Frontal cortex (tissue), 4 donors: ENCODE measurements at places on chromosomes 11 and 22.

- no peak for DNase-seq
These were observed 33.4 kb downstream of the MICAL3 start for GRCh38 chr22:17990942-17991341.

DNA sequence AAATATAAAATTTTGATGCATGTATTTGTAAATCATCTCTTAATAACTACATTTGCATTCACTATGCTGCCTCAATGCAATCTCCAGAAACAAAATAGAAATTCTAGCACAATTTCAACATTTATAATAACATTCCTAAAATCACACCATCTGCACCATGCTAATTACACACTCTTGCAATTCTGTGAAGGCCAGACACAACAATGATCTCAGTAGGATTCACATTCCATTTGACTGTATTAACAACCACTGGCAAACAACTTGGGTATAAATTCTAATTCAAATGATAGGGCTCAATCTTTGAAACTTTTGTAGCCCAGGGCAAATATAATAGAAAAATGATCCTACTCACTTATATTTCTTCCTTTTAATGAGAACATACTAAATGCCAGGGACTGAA is 25.9 kb downstream of the RAB6A start:
- DNase-seq: no peak

GRCh38 chr11:9708544-9708943 is 44.7 kb downstream of the SWAP70 start:
- no peak for DNase-seq

- DNase-seq: no peak
These were observed 253.9 kb upstream of the ARHGAP20 start for GRCh38 chr11:110966131-110966530.

DNA sequence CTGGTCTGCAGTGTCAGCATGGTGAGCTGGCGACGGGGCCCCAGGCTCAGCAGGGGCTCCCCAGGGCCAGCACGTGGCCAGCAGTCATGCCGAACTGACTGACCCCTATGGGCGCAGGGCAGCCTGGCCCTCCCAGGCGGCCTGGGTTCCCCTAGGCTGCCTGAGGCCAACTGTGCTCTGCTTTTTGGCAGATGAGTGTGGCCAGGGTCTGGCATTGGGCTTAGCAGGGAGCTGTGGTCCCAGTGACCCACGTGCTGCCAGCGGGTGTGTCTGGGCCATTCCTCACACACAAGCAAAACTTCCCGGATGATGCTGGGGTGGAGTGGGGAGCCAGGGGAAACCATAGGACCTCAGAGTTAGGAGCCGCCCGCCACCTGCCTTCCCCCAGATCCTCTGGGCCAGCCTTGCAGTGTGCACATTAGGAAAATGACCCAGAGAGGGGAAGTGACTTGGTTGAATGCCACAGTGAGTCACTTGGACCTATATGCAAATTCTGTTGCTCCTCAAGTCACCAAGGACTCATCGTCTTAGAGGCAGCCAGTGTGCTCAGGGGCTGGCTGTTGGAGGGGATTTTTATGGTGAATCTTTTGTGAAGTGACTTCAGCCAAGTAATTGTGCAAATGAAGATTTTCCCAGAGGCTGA is 6.5 kb downstream of the ADORA2A start:
- no peak for DNase-seq

GRCh38 chr11:3189196-3189843 is 24.2 kb upstream of the OSBPL5 start:
- DNase-seq: no peak

DNA sequence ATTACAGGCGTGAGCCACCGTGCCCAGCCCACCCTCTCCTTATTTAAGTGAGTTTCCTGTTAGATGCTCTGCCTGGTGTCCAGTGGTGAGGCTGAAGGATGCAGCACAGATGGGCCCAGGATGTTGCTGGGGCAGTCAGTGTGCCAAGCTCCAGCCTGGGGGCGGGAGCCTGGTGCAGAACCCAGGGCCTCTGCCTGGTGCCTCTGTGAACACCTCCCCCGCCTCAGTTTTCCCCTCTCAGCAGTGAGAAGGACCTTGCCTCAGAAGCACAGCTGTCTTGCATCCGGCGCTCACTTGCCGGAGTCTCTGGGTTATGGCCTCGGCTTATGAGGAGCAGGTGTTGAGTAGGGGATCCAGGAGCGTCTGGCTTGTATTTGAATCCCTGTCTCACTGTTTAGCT is 116.2 kb downstream of the KIAA1671 start:
- no peak for DNase-seq

GRCh38 chr11:87659807-87660206 is 515.4 kb downstream of the RAB38 start:
- DNase-seq: no peak

DNA sequence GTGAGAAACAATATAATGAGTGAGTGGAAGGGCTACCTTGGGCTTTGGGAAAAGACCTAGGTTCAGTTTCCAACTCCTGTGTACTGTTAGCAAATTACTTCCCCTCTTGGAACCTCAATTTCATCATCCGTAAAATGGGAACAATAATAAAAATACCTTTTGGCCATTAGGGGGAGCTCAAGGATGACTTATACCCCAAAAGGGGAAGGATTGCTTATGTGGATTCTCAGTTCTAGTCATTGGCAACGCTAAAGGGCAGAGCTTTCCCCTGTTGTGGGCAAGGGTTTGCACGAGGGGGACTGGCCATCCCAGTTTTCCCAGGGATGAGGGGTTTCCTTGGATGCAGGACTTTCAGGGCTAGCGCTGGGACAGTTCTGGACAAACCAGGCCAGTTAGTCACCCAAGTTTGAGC is 3.1 kb upstream of the COMMD9 start:
- no peak for DNase-seq

GRCh38 chr11:78076733-78077403 is 2.8 kb downstream of the NDUFC2 start:
- no peak for DNase-seq

DNA sequence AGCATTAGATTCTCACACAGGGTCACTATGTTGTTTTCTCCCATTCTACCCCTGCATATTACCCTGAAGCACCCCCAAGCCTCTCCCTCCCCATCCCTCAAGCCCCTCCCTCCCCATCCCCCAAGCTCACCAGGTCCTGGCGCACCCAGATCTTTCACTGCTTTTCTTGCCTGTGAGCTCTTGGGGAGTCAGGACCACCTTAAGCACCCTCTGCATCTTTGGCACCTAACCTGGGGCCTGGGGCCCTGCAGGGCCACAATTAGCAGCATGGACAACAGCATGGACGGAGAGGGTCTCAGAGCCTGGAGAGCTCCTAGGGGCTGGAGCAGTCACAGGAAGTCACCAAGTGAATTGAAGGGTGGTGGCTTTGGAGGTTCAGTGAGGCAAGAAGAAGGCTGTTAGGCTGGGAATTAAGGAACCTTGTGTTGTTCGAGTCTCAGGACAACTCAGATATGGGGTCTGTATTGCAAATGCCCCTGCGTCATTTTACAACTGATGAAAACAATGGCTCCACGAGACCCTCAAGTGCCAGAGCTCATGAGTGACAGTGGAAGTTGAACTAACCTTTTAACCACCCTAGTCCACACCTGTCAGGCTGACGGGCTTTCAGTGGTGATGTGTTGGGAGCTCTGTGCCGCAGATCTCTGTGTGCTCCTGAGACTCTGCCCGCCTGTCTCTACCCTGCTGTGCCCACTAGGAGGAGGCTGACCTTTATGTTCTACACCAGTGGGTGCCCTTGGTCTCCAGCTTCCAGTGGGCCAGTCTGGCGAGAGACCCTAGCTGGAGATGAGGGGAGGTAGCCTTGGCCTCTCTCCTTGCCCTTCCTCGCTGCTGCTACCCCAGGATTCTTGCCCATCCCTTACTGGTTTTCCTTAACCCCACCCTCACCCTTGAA is 111.3 kb upstream of the OR4B1 start:
- DNase-seq: no peak

GRCh38 chr11:79156031-79156430 is 284.8 kb downstream of the TENM4 start:
- DNase-seq: no peak

DNA sequence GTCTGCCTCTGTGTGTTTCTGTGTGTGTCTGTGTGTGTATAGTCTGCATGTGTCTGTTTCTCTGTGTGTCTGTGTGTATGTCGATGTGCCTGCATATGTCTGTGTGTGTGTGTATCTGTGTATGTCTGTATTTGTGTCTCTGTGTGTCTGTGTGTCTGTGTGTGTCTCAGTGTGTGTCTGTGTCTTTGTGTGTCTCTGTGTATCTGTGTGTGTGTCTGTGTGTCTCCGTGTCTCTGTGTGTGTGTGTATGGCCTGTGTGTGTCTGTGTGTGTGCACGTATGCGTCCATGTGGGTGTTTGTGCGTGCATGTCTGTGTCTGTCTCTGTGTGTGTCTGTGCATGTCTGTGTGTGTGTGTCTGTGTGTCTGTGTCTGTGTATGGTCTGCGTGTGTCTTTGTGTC is 439 bp downstream of the SNX32 start:
- no peak for DNase-seq
